ENCODE measurements at places on chromosomes 7 and 10.

DNA sequence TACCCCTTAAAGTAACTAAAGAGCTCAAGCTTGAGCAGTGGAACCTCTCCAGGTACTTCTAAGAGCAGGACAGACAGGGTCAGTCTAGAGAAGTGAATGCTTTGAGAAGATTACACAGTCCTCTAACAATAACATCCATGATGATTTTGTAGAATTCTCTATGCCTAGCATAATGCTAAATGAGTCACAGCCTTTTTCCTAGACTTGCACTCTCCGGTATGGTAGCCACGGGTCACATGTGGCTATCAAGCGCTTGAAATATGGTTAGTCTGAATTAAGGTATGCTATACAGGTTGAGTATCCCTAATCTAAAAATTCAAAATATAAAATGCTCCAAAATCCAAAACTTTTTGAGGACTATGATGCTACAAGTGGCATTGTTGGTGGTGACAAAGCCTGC is 166.6 kb upstream of the MKLN1 start:
- peak overlapping the region; percentile 53 for H3K27ac ChIP-seq
- H3K4me1 ChIP-seq, result peaks cover 8% of the 10 kb centered on the region
- no peak overlapping the region for H3K4me3 ChIP-seq
- no peaks in the 10 kb centered on the region for H3K27me3 ChIP-seq
- DNase-seq, result peak; percentile 42
- no peaks in the 10 kb centered on the region for H3K36me3 ChIP-seq

DNA sequence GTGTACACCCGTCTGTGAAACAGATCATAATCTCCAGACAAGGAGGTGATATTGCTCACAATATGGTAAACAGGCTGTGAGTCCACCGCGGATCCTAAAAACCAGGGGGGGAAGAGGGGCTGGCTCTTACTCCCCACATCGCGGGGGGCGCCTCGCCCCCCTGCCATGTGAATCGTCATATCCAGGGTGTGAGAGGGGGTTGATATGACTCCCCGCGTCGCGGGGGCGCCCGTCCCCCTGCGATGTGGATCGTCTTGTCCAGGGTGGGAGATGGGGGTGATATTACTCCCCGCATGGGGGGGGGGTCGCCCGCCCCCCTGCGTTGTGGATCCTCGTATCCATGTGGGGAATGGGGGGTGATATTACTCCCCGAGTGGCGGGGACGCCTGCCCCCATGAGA is 30.9 kb downstream of the OCM2 start:
- no peak overlapping the region for H3K27ac ChIP-seq
- no peaks in the 10 kb centered on the region for H3K27me3 ChIP-seq
- no peak for DNase-seq
- H3K4me3 ChIP-seq, result no peak overlapping the region

DNA sequence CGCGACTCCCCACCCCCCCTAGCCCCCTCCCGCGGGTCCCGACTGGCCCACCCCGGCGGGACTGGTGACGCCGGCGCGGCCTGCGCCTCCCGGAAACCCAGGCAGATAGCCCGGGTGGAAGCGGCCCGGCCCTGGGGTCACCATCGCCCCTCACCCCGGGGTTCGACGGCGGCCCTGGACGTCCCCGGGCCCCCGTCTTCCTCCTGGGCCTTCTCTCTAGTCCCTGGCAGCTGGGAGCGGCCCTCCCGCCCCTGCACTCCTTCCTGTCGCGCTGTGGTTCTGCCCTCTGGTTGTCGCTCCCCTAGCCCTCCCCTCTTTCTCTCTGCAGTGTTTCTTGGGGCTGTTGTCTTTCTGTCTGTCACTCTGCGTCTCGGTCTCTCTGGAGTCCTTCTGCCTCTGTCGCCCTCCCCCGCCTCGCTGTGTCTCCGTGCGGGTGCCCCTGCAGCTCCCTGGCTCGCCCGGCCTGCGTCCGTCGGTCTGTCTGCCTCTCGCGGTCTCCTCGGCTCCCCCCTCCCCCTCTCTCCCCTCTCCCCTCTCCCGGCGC is 90.5 kb upstream of the PAX2 start:
- H3K27me3 ChIP-seq, result peaks cover 80% of the 10 kb centered on the region
- no peak for DNase-seq
- peaks cover 24% of the 10 kb centered on the region for H3K4me1 ChIP-seq
- H3K36me3 ChIP-seq, result no peaks in the 10 kb centered on the region
- no peak overlapping the region for H3K4me3 ChIP-seq

GRCh38 chr7:148688526-148688925 is 10.2 kb upstream of the CUL1 start:
- no peak overlapping the region for H3K4me3 ChIP-seq
- no peaks in the 10 kb centered on the region for H3K4me1 ChIP-seq
- H3K36me3 ChIP-seq, result no peaks in the 10 kb centered on the region
- DNase-seq, result no peak
- H3K27me3 ChIP-seq, result no peaks in the 10 kb centered on the region
- H3K27ac ChIP-seq, result no peak overlapping the region

GRCh38 chr10:69961881-69962745 is 90.5 kb upstream of the MACROH2A2 start:
- H3K36me3 ChIP-seq, result peaks cover 11% of the 10 kb centered on the region
- H3K27me3 ChIP-seq, result peaks cover 46% of the 10 kb centered on the region
- no peak overlapping the region for H3K27ac ChIP-seq
- DNase-seq, result no peak
- H3K4me3 ChIP-seq, result no peak overlapping the region

GRCh38 chr7:150363872-150364271 is 4.8 kb upstream of the REPIN1 start:
- H3K27ac ChIP-seq, result no peak overlapping the region
- H3K36me3 ChIP-seq, result peaks cover 4% of the 10 kb centered on the region
- H3K4me3 ChIP-seq, result no peak overlapping the region
- H3K4me1 ChIP-seq, result peaks cover 7% of the 10 kb centered on the region

GRCh38 chr7:35036361-35037171 is 719 bp downstream of the DPY19L1 start:
- no peaks in the 10 kb centered on the region for H3K27me3 ChIP-seq
- peaks cover 1% of the 10 kb centered on the region for H3K4me1 ChIP-seq
- no peaks in the 10 kb centered on the region for H3K36me3 ChIP-seq

GRCh38 chr10:71454347-71454746 is 57.6 kb downstream of the CDH23 start:
- H3K27me3 ChIP-seq, result peaks cover 62% of the 10 kb centered on the region
- no peaks in the 10 kb centered on the region for H3K4me1 ChIP-seq

- H3K36me3 ChIP-seq, result no peaks in the 10 kb centered on the region
Measured at GRCh38 chr7:138317044-138317596, 142.9 kb upstream of the TRIM24 start.

- DNase-seq, result no peak
- no peak overlapping the region for H3K27ac ChIP-seq
- no peaks in the 10 kb centered on the region for H3K4me1 ChIP-seq
- H3K4me3 ChIP-seq, result no peak overlapping the region
Measured at GRCh38 chr10:75541411-75541810, 110.0 kb downstream of the LRMDA start.

DNA sequence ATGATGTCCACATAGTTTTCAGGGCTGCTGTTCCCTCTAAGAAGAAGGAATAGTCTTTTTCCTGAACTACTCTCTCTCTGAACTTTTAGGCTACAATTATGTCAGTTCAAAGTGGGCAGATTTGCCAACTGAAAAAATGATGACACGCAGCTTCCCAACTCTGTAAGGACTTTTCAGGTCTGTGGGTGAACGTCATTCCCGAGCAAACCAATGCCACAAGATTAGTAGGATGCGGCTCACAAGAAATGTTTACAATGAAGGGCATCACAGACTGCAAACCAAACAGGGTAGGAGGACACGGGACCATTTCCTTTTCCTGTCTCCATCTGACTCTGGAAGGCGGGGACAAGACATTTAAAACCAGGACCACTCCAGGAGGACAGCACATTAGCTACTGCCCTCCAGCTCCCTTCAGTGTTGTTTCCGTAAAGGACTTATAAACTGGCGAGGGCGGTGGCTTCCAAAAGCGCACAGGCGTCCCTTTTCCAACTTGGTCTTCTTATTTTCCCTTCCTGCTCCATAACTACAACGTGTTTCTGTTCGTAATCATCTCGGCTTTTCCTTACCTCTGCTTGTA is 539 bp upstream of the MKLN1 start:
- peak overlapping the region; percentile 69 for H3K27ac ChIP-seq
- no peaks in the 10 kb centered on the region for H3K27me3 ChIP-seq
- H3K4me1 ChIP-seq, result peaks cover 4% of the 10 kb centered on the region
- no peaks in the 10 kb centered on the region for H3K36me3 ChIP-seq
- peak; percentile 91 for DNase-seq
- peak overlapping the region; percentile 96 for H3K4me3 ChIP-seq

DNA sequence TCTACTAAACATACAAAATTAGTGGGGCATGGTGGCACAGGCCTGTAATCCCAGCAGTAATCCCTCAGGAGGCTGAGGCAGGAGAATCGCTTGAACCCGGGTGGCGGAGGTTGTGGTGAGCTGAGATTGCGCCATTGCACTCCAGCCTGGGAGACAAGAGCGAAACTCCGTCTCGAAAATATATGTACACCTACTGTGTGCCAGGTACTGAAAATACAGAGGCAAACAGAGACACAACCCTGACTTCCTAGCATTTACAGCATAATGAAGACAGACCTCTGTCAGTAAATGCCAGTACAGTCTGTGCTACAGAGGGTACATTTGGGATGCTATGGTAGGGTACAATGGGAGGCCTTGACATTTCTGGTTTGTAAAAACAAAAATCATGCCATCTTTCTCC is 66.6 kb downstream of the ABCC2 start:
- no peak overlapping the region for H3K4me3 ChIP-seq
- H3K36me3 ChIP-seq, result peaks cover 44% of the 10 kb centered on the region
- no peak overlapping the region for H3K27ac ChIP-seq
- no peak for DNase-seq

Measured in mesenchymal stem cell (in vitro differentiated cells and primary cell).